Left lung (tissue), 14 donors: ENCODE measurements at places on chromosomes 16 and 17. TPM values are rescaled to one million over a fixed set of nuclear protein-coding genes. Genes with fewer than 3 reads are reported as not detected.

DNA sequence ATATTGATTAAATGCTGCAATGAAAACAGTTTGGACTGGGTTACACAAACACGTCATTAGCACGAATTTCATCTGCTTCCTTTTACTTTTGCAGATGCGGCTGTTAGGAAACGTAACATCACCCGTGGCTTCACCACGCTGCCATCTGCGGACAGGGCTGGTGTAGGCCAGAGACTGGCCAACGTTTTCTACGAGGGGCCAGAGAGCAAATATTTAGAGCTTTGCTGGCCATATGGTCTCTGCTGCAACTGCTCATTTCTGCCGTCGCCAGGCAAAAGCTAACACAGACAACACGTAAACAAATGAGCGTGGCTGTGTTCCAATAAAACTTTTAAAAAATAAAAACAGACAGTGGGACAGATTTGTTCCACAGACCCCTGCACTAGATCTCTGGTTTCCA is 96.6 kb downstream of the ENGASE start:
- no peak overlapping the region for H3K27ac ChIP-seq
- H3K36me3 ChIP-seq, result no peaks in the 10 kb centered on the region
- DNase-seq, result no peak
- H3K4me1 ChIP-seq, result no peaks in the 10 kb centered on the region
- no peak overlapping the region for H3K4me3 ChIP-seq

- DNase-seq, result no peak
- no peak overlapping the region for H3K4me3 ChIP-seq
- peaks cover 8% of the 10 kb centered on the region for H3K36me3 ChIP-seq
- H3K27me3 ChIP-seq, result no peaks in the 10 kb centered on the region
- no peak overlapping the region for H3K27ac ChIP-seq
These were observed 131.6 kb upstream of the PLCG2 start for GRCh38 chr16:81647527-81647926.

- H3K27me3 ChIP-seq, result no peaks in the 10 kb centered on the region
- H3K36me3 ChIP-seq, result no peaks in the 10 kb centered on the region
- peaks cover 12% of the 10 kb centered on the region for H3K4me1 ChIP-seq
- H3K27ac ChIP-seq, result no peak overlapping the region
These were observed 2.1 kb upstream of the NRN1L start for GRCh38 chr16:67882374-67883145.

GRCh38 chr17:13405807-13406206 is 195.9 kb downstream of the HS3ST3A1 start:
- no peaks in the 10 kb centered on the region for H3K27me3 ChIP-seq
- no peak for DNase-seq
- H3K36me3 ChIP-seq, result no peaks in the 10 kb centered on the region
- H3K4me3 ChIP-seq, result no peak overlapping the region
- no peaks in the 10 kb centered on the region for H3K4me1 ChIP-seq
- H3K27ac ChIP-seq, result no peak overlapping the region

- H3K4me1 ChIP-seq, result no peaks in the 10 kb centered on the region
- no peak overlapping the region for H3K4me3 ChIP-seq
- no peak for DNase-seq
- H3K27ac ChIP-seq, result no peak overlapping the region
- no peaks in the 10 kb centered on the region for H3K36me3 ChIP-seq
These were observed 2.6 kb downstream of the CCL15 start for GRCh38 chr17:35998756-35999155.

- no peaks in the 10 kb centered on the region for H3K27me3 ChIP-seq
- no peak overlapping the region for H3K4me3 ChIP-seq
- H3K27ac ChIP-seq, result no peak overlapping the region
- H3K4me1 ChIP-seq, result peaks cover 5% of the 10 kb centered on the region
- peaks cover 36% of the 10 kb centered on the region for H3K36me3 ChIP-seq
These were observed 49.7 kb downstream of the MARF1 start for GRCh38 chr16:15593235-15593634.

GRCh38 chr17:17537311-17538099 is 41.3 kb upstream of the RASD1 start:
- H3K27me3 ChIP-seq, result no peaks in the 10 kb centered on the region
- H3K36me3 ChIP-seq, result no peaks in the 10 kb centered on the region
- H3K4me3 ChIP-seq, result no peak overlapping the region
- DNase-seq, result no peak
- peak overlapping the region; percentile 73 for H3K27ac ChIP-seq
- peaks cover 8% of the 10 kb centered on the region for H3K4me1 ChIP-seq

GRCh38 chr16:61814726-61815347 is 221.4 kb downstream of the CDH8 start:
- no peak overlapping the region for H3K27ac ChIP-seq
- H3K27me3 ChIP-seq, result no peaks in the 10 kb centered on the region
- H3K4me3 ChIP-seq, result no peak overlapping the region
- H3K4me1 ChIP-seq, result no peaks in the 10 kb centered on the region
- no peak for DNase-seq

PDE6G gene
- 4.9 TPM for polyA plus RNA-seq

HBQ1 gene
- polyA plus RNA-seq, result 1.5 TPM
